T-helper 2 cell (primary cell): ENCODE measurements at places on chromosomes 5 and 9.

GRCh38 chr5:142323480-142324135 lies 1.2 kb downstream of the SPRY4 start:
- DNase-seq: no peak

DNA sequence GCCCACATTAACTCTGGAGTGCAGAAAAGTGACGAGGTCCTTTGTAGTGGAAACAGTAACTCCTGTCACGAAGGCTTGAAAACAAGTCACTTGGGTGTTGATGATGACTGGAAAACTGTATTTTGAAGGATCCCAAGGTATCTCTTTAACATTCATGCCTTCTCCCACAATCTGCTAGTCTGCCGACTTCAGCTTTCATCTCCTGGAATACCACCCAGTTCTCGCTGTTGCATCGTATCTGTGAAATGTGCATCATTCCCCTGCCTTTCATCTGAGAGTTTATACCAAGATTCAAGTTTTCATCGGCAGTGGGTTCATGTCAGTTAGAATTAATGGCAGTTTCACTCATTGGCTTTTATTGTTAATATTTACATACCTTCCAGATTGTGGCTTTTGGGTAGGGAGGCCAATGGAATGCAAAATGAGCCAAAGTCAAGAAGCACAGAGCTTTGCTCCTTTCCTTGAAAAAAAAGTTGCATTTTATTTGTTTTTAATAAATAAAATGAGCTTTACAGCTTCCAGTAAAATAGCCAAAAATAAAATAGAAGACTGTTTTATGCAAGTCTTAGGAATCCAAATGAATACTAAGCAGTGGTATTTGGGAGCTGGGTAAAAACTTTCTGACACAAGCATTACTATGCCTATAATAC lies 575.2 kb upstream of the WWC1 start:
- DNase-seq: no peak

- DNase-seq: no peak
These were observed 348.4 kb upstream of the FTMT start for GRCh38 chr5:121503111-121503840.

GRCh38 chr9:123834218-123834888 lies 95.6 kb downstream of the DENND1A start:
- no peak for DNase-seq

DNA sequence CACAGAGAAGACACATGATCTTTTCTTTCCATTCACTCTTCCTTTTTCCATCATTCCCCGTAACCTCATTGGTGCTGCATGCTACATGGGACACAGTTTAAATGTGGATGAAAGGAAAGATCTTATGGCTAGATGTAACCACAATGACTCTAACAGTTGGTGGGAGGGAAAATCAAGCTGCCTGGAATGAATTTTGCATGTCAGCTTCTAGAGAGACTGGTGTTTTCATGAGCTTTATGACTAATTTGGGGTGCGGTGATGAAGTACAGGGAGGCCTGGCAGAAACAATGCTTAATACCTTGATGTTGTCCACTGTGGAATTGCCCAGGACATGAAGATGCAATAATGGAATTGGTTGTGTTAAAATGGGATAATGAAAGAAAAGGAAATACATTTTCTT lies 55.9 kb upstream of the MYO10 start:
- no peak for DNase-seq

- DNase-seq: no peak
These were observed 13.2 kb upstream of the C5orf58 start for GRCh38 chr5:170219615-170220014.

DNA sequence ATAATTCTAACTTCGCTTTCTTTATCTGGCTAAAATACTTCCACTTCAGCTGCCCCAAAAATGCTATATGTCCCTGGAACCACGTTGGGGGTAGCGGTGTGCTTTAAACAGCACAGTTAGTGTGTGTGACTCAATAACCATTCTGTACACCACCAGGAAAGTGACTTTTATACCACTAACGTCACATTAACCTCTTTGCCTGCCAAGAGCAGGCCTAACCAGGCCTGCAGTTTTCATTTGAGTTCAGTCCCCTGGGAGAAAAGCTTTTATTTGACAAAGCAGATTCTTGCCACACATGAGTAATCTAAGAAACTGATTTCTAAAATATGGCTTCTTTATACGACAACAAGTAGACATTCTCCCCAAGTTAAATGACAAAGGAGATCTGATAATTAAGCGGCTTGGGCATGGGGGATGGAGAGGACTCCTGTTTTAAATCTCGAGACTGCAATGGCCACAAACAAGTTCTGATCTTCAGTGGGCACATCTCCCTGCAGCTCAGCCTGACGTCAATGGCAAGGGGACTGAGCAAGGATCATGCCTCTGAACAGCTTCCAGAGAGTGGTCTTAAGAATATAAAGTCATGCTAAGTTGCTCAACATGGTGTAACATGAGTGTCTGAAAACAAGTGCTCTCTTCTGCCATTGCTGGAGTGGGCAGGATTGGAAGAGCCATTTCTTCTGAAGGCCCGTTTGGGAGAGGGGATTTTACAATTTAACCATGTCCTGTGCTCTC lies 91.8 kb downstream of the GLIS3 start:
- no peak for DNase-seq

DNA sequence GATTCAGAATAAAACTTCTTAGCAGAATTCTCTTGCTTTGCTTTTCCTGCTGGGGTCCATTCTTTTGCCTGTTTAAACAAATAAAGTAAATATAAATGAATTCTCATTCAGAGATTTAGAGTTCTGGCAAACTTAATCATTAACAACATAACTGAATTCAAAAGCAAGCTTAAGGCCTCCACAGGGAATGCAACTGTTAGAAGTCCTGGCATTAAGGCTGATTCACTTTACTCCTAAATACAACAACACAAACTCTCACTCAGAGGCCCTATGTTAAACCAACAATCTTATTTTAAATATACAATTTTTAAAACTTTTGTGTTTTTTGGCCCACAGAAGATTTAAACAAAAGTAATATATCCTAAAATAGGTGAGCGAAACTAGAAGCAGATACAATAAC lies 178.3 kb downstream of the AP3B1 start:
- DNase-seq: no peak

DNA sequence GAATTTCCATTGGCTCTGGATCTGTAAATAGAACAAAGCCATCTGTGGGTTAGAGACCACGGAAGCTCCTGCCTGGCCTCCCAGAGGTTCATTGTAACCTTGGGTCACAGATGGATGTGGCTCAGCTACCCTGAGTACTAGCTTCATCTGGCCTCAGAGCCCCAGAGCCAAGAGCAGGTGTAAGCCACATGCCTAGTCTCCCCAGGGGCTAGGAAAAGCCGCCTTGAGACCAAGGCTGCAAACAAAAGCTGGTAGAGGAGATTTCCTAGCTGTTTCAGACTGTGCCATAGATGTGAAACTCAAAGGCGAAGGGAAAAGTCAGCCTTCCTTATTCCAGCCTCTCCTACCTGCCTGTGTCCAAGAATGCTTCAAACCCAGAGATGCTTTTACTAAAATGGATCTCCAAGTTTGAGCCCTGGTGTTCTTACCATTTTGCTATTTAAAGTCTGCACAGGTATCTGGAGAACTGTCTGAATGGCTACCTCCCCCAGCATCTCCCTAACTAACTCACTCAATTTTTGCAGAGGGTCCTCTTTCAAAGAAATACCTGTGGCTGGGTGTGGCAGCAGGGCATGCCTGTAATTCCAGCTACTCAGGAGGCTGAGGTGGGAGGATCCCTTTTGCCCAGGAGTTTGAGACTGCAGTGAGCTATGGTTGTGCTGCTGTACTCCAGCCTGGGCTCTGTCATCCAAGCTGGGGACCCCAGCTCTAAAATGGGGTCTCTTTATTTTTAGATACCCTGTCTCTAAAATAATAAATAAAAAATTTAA lies 42.3 kb upstream of the MAP1B start:
- DNase-seq: no peak

GRCh38 chr5:66986009-66986408 lies 210.6 kb downstream of the CD180 start:
- no peak for DNase-seq

DNA sequence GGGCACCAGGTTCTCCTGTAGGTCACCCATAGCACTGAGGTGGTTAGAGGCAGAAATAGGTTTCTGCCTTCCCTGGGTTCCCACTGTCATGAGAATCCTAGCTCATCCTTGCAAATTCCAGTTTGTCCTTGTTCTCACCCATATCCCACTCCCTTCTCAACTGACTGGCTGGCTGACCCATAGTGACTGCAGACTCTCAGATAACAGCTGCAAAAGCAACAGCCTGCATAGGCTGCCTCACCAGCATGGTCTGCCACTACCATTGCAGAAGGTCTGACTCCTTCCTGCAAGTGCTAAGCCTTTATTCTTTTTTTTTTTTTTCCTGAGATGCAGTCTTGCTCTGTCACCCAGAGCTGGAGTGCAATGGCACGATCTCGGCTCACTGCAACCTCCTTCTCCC lies 194.0 kb downstream of the SEMA6A start:
- DNase-seq: no peak

DNA sequence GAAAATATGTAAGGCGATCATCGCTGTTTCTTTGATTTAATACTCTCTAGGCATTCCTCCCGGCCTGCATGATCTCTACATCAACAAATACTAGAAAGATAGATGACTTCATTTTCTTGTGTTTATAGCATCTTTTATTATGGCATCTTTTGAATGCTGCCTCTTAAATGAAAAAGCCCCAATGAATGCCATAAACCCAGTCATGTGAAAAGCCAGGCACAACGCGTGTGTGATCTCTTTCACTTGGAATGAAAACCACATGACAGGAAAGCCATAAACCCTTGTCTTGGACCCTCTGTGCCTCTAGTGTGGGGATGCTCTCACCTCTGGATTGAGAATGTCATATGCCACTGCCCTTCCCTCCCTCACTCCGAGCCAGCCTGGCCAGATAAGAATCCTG lies 476.2 kb downstream of the SEMA5A start:
- no peak for DNase-seq

GRCh38 chr9:128771094-128771721 lies 519 bp downstream of the ZER1 start:
- no peak for DNase-seq

- no peak for DNase-seq
These were observed 60.6 kb upstream of the TRPC7 start for GRCh38 chr5:136425921-136426320.

DNA sequence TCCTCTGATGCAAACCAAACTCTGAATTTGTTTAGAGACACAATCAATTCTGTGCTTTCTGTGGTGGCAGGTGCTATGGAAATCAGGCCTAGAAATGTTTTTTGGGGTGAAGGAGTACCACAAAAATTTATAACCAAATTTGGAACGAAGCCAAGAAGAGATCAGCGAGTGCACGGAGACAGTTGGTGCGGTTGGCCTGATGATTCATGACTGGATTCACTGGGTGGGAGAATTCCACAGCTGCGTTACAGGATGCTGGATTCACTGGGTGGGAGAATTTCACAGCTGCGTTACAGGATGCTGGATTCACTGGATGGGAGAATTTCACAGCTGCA lies 135.6 kb upstream of the IRX4 start:
- no peak for DNase-seq

DNA sequence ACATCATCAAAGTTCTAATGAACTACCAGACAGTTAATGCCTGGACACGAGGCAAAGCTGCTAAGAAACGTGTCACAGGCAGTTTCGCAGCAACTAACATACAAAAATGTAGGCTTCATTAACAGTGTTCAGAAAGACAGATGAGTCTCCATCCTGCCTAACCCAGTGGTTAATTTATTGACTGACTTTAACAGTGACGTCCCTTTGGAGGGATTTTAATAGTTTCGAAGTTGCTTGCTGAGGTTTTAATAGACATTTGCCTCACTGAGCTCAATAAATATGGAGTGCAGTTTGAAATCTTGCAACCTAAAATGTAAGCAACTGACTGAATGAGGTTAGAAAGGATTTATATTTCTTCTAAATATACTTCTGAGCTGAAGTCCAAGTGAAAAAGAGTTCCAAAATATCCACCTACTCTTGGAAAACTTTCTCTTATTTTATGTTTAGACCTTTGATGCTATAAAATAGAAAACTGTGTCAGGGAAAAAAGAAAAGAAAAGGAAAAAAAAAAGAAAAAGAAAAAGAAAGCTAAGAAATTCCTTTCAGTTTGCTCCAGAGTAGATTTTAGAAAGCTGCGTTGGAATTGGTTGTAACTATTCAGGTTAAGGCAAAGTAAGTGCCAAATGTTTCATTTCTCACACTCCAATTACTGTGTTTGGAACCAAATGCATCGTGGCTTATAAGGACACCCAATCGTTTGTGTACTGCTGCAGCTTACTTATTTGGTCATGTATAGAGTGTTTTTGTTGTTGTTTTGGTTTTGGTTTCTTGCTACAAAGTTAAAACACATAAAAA lies 2016.6 kb downstream of the MAT2B start:
- no peak for DNase-seq

GRCh38 chr9:93776873-93777272 lies 178.3 kb downstream of the BARX1 start:
- DNase-seq: no peak

GRCh38 chr5:149735066-149735465 lies 5.0 kb downstream of the PPARGC1B start:
- DNase-seq: no peak

GRCh38 chr5:74382123-74382855 lies 258.2 kb downstream of the ENC1 start:
- no peak for DNase-seq

GRCh38 chr9:90098408-90098807 lies 493.6 kb downstream of the GADD45G start:
- no peak for DNase-seq

DNA sequence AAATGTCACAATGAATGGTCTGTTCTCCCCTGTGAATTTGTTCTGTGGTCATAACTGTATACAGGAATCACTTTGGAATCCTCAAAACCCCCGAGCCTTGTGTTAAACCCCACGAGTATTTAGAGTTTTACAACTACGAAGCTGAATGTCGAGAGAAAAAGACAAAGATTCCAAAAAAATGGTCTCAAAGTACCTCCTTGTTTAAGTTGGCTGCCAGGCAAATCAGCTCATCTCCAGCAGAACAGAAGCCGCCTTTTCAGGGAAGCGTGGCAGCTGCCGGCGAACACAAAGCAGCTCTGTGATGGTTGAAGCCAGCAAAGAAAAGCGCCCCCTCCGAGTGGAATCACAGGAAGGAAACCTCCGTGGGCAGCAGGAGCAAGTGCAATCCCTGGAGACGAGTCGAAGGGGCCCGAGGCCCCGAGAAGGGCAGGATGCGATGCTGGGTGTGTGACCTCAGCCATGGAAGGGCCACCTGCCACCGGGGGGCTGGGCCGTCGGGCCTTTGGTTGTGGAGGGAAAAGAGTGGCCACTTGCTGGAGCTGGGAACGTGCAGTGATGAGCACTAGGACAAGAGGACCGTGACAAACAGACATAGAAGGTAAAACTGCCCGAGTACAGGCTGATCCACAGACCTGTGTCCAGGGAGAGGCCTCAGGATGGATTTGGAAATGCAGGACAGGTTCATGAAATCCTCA lies 706.4 kb downstream of the SEMA5A start:
- DNase-seq: no peak

DNA sequence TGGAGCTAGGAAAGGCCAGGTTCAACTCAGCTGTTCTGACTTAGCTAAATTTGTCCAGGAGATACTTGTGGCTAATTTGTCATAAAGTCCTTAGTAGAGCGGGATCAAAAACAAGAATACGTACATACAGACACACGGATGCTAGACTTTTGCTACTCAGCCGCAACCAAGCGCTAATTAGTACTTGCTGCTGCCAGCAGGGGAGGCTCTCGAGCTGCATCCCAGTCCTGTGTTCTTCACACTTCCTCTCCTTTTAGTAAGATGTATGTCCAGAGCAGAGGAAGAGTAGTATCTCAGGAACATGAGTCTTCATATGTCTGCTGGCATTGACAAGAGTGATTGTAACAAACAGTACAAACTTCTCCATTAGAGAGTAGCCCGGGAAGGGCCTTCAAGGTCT lies 58.3 kb downstream of the CYFIP2 start:
- DNase-seq: no peak
